Tibial nerve (tissue), 4 donors: ENCODE measurements at places on chromosomes 5 and 9. TPM values are rescaled to one million over a fixed set of nuclear protein-coding genes. Genes with fewer than 3 reads are reported as not detected.

The CHSY3 gene
- total RNA-seq = 11.2 TPM

The ZNF483 gene
- total RNA-seq = 12.0 TPM

The PCA3 gene
- not detected for total RNA-seq

The MARCOL gene
- total RNA-seq = not detected

The EQTN gene
- 2.7 TPM for total RNA-seq

The SLC34A1 gene
- total RNA-seq = not detected

The PCDHB9 gene
- total RNA-seq = 4.6 TPM

The B4GALT1 gene
- 64.5 TPM for total RNA-seq

The FAM78A gene
- total RNA-seq = 3.9 TPM

The MEF2C gene
- 40.8 TPM for total RNA-seq

The SLIT3 gene
- total RNA-seq = 16.6 TPM

The ARSI gene
- total RNA-seq = 7.3 TPM

The PCDHB15 gene
- total RNA-seq = 7.6 TPM

The SH3RF2 gene
- total RNA-seq = 2.0 TPM

The PCDHGB7 gene
- total RNA-seq = 18.0 TPM

The BARHL1 gene
- not detected for total RNA-seq

The CNOT6 gene
- 14.3 TPM for total RNA-seq

The TCF7 gene
- total RNA-seq = 13.2 TPM

The GPR150 gene
- 2.3 TPM for total RNA-seq

The DDX4 gene
- not detected for total RNA-seq

The IFNK gene
- total RNA-seq = not detected

The DOK3 gene
- total RNA-seq = 11.9 TPM

The NR2F1-AS1 gene
- total RNA-seq = 38.4 TPM

The PAPPA gene
- total RNA-seq = 1.0 TPM

The PIK3R1 gene
- total RNA-seq = 166 TPM

The CCNI2 gene
- total RNA-seq = not detected

The FGFR4 gene
- 19.5 TPM for total RNA-seq

The LHX3 gene
- not detected for total RNA-seq

The FOXE1 gene
- not detected for total RNA-seq

The PRRT1B gene
- not detected for total RNA-seq

The CCDC171 gene
- total RNA-seq = 5.9 TPM

The ZDHHC11B gene
- total RNA-seq = 2.1 TPM

The TMEM171 gene
- 0.90 TPM for total RNA-seq

The DUSP1 gene
- total RNA-seq = 1,805 TPM

The SLC36A3 gene
- not detected for total RNA-seq
